ENCODE measurements at places on chromosomes 3 and 15.

DNA sequence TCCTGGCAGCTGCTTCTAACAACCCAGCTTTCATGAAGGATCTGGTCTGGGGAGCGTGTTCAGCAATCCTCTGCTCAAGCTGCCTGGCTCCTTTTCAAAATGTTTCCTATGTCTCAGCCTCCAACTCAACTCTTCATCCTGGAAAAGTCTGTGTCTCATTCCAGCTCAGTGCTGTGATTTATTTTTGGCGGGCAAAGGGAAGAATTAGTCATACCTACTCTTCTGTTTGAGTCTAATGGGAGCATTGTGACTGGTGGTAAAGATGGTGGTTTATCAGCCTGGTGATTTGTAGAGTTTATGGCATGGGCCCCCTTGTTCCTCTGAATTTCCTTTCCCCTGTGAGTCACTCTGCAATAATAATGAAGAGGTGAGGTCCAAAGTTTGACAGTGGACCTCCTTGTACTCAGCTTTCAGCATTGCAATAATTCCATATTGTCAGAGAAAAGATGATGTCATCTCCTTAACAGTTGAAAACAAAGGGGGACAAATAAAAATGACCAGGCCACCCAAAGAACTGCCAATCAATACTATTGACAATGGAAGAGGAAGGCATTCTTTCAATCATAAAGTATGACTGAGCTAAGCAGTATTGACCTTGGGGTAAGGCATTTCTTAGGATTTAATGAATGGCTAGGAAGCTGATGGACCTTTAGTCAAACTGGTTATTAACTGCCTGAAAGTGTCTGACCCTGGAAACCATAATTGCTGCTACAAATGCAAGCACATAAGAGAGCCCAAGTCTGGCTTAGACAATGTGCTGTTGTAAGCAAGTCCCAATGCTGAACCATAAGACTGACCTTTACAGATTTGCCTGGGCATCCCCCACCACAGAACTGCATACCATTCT lies 204.7 kb upstream of the MCTP2 start:
- DNase-seq = no peak

DNA sequence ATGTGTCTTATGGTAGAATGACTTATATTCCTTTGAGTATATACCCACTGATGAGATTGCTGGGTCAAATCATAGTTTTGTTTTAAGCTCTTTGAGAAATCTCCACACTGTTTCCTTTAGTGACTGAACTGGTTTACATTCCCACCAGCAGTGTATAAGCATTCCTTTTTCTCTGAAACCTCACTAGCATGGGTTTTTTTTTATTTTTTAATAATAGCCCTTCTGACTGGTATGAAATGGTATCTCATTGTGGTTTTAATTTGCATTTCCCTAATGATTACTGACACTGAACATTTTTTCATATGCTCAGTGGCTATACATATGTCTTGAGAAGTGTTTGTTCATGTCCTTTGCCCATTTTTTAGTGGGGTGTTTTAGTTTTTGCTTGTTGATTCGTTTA lies 494.3 kb downstream of the SQOR start:
- no peak for DNase-seq

GRCh38 chr3:38454884-38455638 lies 1.4 kb downstream of the ACVR2B start:
- peak; percentile 33 for DNase-seq

GRCh38 chr3:63945558-63946096 lies 33.4 kb upstream of the SCAANT1 start:
- DNase-seq = no peak

DNA sequence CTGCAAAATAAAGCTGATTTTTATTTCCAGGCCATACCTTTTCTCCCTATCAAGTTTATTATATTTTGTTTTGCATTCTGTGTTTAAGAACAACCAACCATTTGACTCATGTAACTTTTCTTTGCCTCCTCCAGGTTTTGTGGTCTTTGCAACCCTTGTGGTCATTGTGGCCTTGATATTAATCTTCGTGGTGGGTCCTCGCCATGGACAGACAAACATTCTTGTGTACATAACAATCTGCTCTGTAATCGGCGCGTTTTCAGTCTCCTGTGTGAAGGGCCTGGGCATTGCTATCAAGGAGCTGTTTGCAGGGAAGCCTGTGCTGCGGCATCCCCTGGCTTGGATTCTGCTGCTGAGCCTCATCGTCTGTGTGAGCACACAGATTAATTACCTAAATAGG lies 27.6 kb downstream of the NIPA2 start:
- DNase-seq = no peak

GRCh38 chr3:50401978-50402595 lies 42.8 kb upstream of the TMEM115 start:
- no peak for DNase-seq

DNA sequence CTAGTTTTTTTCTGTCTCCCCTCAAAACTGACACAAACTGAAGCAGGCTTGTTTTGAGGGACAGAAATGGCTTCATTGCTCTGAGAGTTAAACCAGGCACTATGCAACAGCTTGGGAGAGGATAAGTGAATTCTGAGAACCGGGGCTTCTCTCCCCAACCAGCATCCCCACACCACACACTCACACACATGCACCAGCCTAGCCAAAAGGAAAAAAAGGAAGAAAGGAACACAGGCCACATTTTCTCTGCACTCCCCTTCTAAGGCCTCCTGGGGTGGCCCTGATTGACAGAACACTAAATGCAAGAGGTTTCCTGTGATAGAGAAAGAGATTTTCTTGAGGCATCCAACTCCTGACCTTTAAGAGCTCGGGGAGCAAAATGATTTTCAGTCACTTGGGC lies 177.5 kb downstream of the TLE3 start:
- DNase-seq = no peak

DNA sequence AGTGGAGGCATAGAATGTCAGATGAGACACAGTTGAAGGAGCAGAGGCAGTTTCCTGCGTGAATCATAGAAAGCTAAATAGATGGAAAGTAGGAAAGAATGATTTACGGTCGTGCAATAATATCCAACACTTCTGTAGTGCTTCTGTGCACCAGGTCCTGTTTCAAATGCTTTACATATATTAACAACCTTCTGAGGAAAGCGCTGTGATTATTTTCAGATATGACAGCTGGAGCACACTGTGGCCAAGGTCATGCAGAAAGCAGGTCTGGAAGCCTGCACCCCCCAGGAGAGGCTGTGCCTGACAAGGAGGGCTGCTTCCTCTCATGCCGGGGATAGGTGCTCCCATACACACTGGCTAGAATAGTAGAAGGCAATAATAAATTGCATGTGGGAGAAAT lies 104.5 kb downstream of the CHRNA7 start:
- DNase-seq = no peak

GRCh38 chr3:94146455-94146854 lies 83.6 kb downstream of the NSUN3 start:
- DNase-seq = no peak

DNA sequence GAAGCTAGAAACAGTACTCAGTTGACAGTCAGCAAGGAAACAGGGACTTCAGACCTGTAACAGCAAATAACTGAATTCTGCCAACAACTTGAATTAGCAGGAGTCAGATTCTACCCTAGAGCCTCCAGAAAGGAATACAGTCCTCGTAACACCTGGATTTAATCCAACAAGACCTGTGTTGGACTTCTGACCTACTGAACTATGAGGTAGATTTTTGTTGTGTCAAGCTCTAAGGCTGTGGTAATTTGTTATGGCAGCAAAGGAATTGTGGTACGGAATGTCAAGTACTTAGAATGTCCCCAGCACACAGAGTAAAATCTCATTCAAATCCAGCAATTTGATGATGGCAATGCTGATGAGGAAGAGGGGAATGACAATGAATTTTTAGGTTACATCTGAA lies 234.1 kb downstream of the LRRN1 start:
- DNase-seq = no peak

DNA sequence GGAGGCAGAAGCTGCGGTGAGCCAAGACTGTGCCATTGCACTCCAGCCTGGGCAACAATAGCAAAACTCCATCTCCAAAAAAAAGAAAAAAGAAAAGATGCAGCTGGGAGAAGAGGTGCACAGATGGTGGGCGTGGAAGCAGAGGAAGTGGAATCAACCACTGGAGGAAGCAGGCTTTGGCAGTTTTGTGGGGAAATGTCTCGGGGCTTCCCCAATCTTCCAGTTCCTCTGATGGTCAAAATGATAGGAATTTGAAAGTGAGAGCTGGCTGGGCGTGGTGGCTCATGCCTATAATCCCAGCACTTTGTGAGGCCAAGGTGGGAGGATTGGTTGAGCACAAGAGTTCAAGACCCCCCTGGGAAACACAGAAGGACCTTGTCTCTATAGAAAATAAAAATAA lies 48.1 kb upstream of the SMAD3 start:
- DNase-seq = no peak

DNA sequence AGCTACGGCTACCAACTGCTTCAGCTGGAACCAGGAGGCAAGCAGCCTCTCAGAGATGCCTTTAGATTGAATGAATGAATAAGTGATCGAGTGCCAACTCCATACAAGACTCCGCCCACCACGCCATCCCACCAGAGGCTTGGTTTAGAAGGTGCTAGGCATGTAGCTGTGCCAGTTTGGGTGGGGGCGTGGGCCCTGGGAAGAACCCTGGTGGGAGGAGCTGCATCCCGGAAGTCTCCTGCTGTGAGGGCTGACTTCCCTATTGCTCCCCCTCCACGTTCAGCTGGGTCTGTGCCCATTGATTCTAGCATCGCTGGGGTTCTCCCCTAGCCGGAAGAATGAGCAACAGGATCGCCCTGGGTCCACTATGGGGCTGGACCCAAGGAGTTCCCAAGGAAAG lies 20.9 kb downstream of the LINGO1 start:
- no peak for DNase-seq

DNA sequence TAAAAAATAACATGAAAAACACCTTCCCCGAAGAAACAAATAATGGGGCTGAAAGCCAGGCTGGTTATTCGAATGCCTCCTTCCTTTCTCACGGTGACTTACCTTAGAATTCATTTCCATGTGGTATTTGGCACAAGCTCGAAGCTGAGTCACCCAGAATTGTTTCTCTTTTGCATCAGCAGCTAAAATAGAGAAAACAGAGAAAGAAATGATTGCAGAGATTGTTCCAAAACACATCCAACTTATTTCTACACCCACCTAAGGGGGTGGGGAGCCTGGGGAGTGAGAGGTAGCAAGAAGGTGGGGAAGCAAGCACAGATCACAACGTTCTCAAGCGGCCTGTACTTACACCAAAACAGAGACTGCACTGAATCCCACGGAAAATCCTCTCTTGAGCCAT lies 104.7 kb downstream of the OSBPL10 start:
- DNase-seq = no peak

DNA sequence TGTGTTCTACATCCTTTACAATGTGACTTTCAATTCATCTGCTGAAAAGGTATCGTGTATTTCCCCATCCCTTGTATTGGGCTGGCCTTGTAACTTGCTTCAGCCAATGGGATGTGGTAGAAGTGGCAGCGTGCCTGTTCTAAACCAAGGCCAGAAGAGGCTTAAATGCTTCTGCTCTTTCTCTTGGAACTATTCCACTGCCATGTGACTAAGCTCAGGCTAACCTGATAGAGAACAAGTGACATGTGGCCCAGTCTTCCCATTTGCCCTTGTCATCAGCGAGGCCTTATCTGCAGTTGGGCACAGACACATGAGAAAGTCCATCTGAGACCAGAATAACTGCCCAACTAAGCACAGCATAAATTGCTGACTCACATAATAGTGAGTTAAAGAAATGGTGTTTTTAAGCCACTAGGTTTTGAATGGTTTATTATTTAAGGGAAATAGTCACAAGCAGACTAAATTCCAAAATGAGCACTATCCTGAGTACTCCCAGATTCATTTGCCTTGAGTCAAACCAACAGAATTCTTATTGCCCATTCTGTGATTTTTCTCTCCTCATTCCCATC lies 230.2 kb downstream of the CPNE4 start:
- no peak for DNase-seq

DNA sequence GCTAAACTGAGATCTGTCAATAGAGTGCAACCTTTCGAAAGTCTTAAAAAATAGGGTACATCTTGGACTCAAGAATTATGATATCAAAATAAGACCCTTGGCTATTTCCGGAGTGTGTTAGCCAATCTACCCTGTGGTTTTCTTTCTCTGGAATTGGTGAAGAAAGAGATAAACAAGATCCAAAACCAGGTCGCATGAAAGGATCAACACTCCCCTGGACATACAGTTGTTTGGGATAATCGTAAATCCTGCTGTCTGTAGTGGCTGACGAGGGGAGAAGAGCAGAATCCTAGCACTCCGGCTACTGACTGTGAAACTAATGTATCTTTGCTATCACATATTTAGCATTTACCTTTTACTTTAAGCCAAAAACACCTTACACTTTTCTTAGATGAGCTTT lies 30.9 kb downstream of the FNDC3B start:
- DNase-seq = no peak

- DNase-seq = no peak
These were observed 106.7 kb upstream of the THRB start for GRCh38 chr3:24601066-24601939.

GRCh38 chr15:78739206-78739605 lies 72.1 kb downstream of the ADAMTS7 start:
- DNase-seq = no peak
